Activated CD4-positive, alpha-beta T cell treated with anti-CD3 and anti-CD28 coated beads, Interleukin-2, amount 10 ng/mL, durations not matched to agents 7 days and 5 days (primary cell): ENCODE measurements at places on chromosomes 5 and 9. TPM values are rescaled to one million over a fixed set of nuclear protein-coding genes. Genes with fewer than 3 reads are reported as not detected.

- no peak for DNase-seq
Observed at GRCh38 chr9:107131108-107131799, 151.8 kb upstream of the RAD23B start.

DNA sequence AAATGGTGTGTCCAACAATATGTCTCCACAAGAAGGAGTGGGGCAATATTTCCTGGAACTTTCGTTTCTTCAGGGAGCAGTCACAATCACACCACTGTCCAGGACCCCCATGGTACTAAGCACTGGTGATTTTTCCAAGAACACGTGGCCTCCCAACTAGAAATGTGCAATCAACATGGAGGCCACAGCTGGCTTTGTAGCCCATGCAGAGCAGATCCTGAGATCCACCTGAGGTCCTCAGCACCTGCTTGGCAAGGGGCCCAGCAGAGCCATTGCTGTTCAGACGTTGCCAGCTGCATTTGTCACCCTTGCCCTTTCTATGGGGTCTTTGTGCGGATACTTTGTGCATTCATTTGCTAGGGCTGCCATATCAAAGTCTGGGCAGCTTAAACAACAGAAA lies 334.5 kb upstream of the IRX4 start:
- no peak for DNase-seq

- no peak for DNase-seq
Observed at GRCh38 chr5:122533825-122534224, 221.8 kb downstream of the SNCAIP start.

GRCh38 chr5:136047858-136048257 lies 19.1 kb downstream of the TGFBI start:
- DNase-seq, result no peak

- no peak for DNase-seq
Observed at GRCh38 chr5:58761407-58761806, 178.5 kb downstream of the RAB3C start.

Gene SH3RF2
- 0.27 TPM for total RNA-seq

Gene SPINK7
- total RNA-seq, result not detected

GRCh38 chr9:113056191-113057106 lies at the start of gene ZFP37:
Gene ZFP37 (minus strand): TSS chr9:113056724. CDS start chr9:113056688, 36 bp downstream.
- peak; percentile 63 for DNase-seq

DNA sequence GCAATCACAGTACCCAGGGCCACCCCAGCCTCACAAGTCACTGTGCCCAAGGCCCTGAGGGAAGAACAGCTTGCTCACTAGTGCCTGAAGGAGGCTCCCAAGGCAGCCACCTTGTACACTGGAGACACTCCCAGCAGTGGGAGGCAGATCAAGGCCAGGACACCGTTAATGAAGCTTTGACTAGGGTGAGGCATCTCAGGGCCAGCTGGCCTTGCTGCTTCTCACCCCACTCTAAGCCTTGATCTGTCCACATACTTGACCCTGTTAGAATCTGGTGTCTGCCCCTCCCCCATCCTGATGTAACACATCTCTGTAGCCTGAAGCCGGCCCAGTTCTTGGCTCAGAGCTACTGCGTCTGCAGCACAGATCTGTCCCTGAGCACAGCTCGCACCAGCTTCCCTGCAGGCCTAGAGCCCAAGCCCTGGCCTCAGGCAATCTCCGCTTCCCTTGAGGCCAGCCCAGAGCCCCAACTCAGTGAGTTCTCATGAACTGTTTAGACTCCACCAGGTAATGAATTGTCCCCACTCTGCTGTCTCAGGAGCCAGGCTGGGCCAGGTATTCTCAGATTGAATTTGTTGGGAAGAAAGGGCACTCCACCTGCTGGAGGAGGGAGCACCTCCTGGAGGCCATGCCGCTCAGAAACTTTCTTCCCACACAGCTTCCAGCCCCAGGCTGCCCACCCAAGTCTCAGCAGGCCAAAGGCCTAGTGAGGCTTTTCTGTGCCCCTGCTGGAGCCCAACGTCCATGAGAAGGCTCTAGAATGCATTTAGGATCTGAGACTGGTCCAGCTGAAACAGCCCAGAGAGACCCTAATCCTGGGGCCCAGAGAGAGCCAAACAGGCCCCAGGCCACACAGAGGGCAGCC lies 13.4 kb upstream of the JADE2 start:
- DNase-seq, result no peak

Gene SOHLH1
- total RNA-seq, result not detected

Gene OLFML2A
- total RNA-seq, result not detected
